Activated T-helper 1 cell treated with anti-CD3 and anti-CD28 coated beads, Interleukin-12 subunit alpha, Interleukin-12 subunit beta, Interleukin-2, Interleukin-4 antibody, amounts not matched to agents 30 ng/mL and 10 ng/mL and 1 ng/mL, durations not matched to agents 14 hours and 24 hours and 36 hours (primary cell): ENCODE measurements at places on chromosomes 2 and 18. TPM values are rescaled to one million over a fixed set of nuclear protein-coding genes. Genes with fewer than 3 reads are reported as not detected.

ARHGAP25 gene
- 71.6 and 74.2 TPM in 2 replicates for total RNA-seq

CCL20 gene
- total RNA-seq = 1.2 and 3.2 TPM in 2 replicates

DNA sequence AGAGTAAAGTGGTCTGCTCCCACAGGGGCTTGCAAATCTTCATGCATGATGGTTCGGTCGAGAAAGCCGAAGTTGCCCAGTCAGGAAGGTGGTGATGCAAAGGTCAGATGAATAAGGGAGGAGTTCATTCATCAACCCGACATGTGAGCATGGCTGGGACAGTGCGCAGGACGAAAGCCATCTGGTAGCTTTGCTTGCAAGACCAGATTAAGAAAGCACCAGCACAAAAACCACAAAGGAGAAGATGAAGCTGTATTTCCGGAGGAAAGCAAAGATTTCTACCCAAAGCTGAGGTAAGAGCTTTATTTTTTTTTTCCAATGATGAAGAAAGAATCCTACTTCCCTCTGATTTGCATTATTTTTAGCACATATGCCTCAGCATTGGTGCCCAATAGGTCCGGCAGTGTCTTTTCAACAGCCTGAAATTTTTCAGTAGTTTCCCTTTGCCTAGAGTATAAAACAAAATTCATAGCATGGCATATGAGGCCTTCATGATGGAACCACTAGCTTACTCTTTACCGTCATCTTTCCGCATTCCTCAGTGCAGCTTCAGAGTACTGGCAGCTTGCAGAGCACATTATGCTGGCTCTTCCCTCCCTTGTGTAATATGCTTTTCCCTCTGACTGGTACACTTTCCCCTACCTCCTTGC is 112.0 kb upstream of the THOC1 start:
- H3K36me3 ChIP-seq = no peaks in the 10 kb centered on the region
- H3K4me1 ChIP-seq = no peaks in the 10 kb centered on the region
- peaks cover 7% of the 10 kb centered on the region for H3K27me3 ChIP-seq
- DNase-seq = no peak

CD28 gene
- 132 and 133 TPM in 2 replicates for total RNA-seq

DNA sequence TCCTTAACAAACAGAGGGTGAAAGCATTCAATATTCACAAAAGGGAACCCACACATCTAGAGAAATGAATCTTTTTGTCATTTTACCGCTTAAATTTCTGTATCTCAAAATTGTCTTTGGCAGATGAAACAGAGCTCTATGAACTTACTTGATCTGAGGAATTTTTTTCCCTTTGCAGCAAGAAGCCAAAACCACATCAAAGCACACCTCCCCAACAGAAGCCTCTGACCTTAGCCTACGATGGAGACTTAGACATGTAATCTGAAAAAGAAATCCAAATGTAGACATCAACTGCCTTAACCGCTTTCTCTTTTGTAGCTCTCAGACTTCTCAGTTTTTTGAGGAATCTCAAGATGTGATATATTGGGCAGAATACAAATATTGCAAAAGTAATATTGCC is 287.9 kb upstream of the HNMT start:
- no peak overlapping the region for H3K27ac ChIP-seq
- DNase-seq = no peak
- H3K4me1 ChIP-seq = no peaks in the 10 kb centered on the region
- H3K4me3 ChIP-seq = no peak overlapping the region

GRCh38 chr2:48531141-48531648 is 1.2 kb downstream of the STON1 start:
- H3K27ac ChIP-seq = no peak overlapping the region
- DNase-seq = no peak
- peak overlapping the region; percentile 85 for H3K4me3 ChIP-seq
- H3K4me1 ChIP-seq = peaks cover 11% of the 10 kb centered on the region

EVX2 gene
- total RNA-seq = not detected in 2 replicates

- no peaks in the 10 kb centered on the region for H3K36me3 ChIP-seq
- DNase-seq = no peak
- peaks cover 5% of the 10 kb centered on the region for H3K27me3 ChIP-seq
- peaks cover 11% of the 10 kb centered on the region for H3K4me1 ChIP-seq
These were observed 20.9 kb downstream of the THNSL2 start for GRCh38 chr2:88190808-88191721.

DNA sequence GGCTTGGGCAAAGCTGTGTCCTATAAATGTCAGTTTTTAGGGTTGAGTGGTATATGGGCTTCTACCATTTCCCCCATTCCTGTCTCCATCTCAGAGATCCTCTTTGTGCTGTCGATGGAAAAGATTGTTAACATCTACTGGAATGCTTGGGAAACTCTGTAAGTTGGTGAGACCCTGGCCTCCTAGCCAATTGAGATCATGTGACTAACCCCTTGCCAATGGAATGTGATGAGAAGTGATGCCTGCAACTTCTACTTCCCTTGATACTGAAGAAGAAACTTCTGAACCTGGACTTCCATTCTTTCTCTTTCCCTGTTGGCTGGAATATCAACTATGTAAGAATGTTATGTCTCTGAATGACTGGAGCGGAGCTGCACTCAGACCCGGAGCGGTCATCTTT is 14.5 kb downstream of the SLC39A10 start:
- DNase-seq = no peak
- no peaks in the 10 kb centered on the region for H3K27me3 ChIP-seq
- no peak overlapping the region for H3K27ac ChIP-seq
- peaks cover 8% of the 10 kb centered on the region for H3K36me3 ChIP-seq
- no peak overlapping the region for H3K4me3 ChIP-seq

SERPINB2 gene
- total RNA-seq = not detected in 2 replicates

IL18RAP gene
- 37.1 and 38.4 TPM in 2 replicates for total RNA-seq

- no peak overlapping the region for H3K27ac ChIP-seq
- no peak for DNase-seq
- peaks cover 26% of the 10 kb centered on the region for H3K27me3 ChIP-seq
- peaks cover 11% of the 10 kb centered on the region for H3K4me1 ChIP-seq
These were observed 6.9 kb upstream of the ADRA2B start for GRCh38 chr2:96123290-96123689.

EMX1 gene
- total RNA-seq = not detected in 2 replicates

- H3K4me1 ChIP-seq = no peaks in the 10 kb centered on the region
- no peaks in the 10 kb centered on the region for H3K27me3 ChIP-seq
- H3K4me3 ChIP-seq = no peak overlapping the region
- no peak for DNase-seq
- H3K36me3 ChIP-seq = no peaks in the 10 kb centered on the region
These were observed 118.7 kb downstream of the CYP26B1 start for GRCh38 chr2:72028996-72029395.

DNA sequence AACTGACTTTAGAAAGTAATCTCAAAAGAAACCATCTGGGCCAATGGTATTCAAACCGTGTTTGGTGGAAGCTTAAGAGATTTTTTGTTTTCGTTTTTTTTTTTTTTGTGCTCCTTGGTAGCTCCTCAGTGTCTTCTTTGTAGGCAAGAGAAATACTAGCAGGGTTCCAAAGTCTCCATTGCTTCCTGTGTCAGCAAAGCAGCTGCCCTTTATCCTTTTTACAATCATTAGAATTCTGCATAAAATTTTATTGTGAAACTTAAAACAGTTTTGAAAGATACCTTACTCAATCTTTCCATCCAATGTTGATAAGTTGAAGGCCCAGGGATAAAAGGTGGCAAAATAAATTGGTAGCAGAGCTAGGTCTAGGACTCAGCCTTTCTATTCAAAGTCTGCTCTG is 479 bp downstream of the IL1F10 start:
- H3K27ac ChIP-seq = no peak overlapping the region
- no peaks in the 10 kb centered on the region for H3K4me1 ChIP-seq
- peaks cover 1% of the 10 kb centered on the region for H3K36me3 ChIP-seq
- H3K27me3 ChIP-seq = peaks cover 8% of the 10 kb centered on the region

DAW1 gene
- total RNA-seq = not detected in 2 replicates

GRHL1 gene
- total RNA-seq = 1.4 and 1.5 TPM in 2 replicates

DNA sequence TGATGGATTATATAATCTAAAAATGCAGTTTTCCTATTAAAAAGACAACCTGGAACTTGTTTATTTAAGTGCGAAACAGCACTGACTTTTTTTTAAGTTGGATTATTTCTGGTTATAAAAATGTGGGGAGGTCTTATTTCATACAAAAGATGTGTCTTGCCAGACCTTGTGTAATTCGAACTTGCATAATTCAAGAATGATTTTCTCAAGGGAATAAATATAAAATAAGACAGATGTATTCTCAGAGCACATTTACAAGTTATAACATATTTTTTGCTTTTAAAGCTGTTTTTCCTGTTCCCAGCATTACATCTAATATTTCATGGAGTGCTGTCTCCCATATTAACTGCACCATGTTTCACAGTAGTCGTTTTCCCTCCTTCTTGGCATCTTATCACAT is 263.1 kb downstream of the CDH20 start:
- H3K27me3 ChIP-seq = peaks cover 7% of the 10 kb centered on the region
- H3K36me3 ChIP-seq = no peaks in the 10 kb centered on the region
- no peaks in the 10 kb centered on the region for H3K4me1 ChIP-seq
- H3K4me3 ChIP-seq = no peak overlapping the region

LRATD1 gene
- not detected in 2 replicates for total RNA-seq

SPP2 gene
- total RNA-seq = not detected in 2 replicates

DNA sequence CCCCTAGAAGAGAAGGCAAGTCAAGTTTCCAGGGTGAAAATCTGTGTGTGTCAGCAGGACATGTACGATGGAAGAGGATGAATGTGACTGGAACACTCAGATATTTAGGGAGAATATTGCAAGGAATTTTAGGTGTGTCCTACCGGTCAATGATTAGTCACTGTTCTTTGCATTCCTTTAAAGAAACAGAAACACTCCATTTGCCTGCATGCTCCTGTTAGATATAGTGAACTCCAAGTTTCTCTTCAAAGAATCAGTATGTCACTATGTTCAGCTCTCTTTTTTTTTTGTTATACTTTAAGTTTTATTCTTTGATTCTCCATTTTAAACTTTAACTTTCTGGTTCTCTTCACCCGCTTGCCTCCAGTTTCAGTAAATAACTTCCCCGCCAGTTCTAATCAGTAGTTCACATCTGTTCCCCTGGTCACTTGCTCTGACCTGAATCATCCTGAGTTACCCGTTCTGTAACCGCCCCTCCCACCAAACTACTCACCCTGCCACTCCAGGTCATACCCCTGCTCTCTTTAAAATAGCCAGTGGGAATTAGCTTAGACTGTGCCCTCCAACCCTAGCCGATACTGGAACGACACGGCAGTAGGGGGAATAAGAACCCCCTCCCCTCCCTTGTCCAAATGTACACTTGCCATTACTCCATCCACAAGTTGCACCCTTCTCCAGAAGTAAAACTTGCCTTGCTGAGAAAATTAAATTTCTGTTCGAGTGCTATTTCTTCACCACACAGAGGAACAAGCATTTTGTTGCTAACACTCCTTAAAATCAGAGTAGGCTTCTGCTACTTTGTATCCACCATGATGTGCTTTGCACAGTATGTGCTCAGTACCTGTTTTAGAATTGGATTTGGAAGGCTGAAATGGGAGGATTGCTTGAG is 268.4 kb downstream of the METTL4 start:
- no peaks in the 10 kb centered on the region for H3K36me3 ChIP-seq
- H3K4me1 ChIP-seq = no peaks in the 10 kb centered on the region
- H3K4me3 ChIP-seq = no peak overlapping the region
- no peak for DNase-seq
- peaks cover 3% of the 10 kb centered on the region for H3K27me3 ChIP-seq
- no peak overlapping the region for H3K27ac ChIP-seq

GGCX gene
- 26.2 and 28.3 TPM in 2 replicates for total RNA-seq

DNA sequence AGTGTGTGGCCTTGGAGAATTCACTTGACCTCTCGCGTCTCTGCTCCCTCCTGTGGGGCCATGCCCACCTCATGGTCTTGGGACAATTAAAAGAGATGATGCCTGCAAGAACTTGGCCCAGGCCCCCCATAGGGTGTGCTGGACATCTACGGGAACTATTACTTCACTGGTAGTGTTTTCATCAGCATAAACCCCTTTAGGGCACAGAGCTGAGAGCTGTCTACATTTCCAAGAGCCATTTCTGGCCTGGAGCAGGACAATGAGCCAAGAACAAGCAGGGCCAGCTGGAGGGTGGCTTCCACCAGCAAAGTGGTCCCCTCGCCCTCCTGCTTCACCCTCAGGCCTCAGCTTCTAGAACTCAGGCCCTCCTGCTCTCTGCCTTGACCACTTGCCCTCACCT is 232.3 kb downstream of the ZBTB7C start:
- H3K27ac ChIP-seq = no peak overlapping the region
- no peak for DNase-seq
- H3K36me3 ChIP-seq = no peaks in the 10 kb centered on the region
- peaks cover 2% of the 10 kb centered on the region for H3K4me1 ChIP-seq
- H3K4me3 ChIP-seq = no peak overlapping the region

DNA sequence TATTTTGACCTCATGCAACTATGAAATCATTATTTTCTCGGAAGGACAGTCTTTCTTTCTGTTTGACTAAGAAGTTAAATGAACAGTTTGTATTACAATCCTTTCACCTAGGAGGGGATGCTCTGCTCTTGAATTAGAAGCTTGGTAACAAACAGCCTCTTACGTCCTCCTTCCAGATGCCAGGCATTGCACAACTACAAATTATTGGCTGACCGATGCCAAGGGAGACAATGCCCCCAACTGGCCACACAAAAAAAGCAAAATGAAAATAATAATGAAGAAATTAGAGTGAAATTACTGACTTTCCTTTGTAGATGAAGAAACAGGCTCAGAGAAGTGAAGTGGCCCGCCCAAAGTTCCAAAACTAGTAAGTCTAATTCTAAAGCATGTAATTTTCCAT is 177.9 kb downstream of the CYRIA start:
- no peaks in the 10 kb centered on the region for H3K36me3 ChIP-seq
- H3K4me3 ChIP-seq = no peak overlapping the region
- no peak for DNase-seq

SLC16A14 gene
- total RNA-seq = 3.1 and 3.3 TPM in 2 replicates

ACTG2 gene
- total RNA-seq = 0.22 and 0.26 TPM in 2 replicates

DNA sequence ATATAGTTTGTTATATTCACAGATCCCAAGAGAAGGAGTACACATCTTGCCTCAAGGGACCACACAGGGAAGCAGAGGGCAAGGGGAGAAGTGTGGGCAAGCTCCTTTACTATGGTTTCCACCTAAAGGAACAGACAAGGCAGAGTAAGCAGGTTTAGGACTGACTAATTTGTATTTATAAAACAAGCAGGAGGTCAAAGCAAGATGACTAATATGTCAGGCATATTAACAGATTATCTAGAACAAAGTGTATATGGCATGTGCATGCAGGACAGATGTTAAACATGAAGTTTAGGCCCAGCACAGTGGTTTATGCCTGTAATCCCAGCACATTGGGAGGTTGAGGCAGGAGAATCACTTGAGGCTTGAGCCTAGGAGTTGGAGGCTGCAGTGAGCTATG is 3.7 kb upstream of the LRP2 start:
- H3K36me3 ChIP-seq = peaks cover 4% of the 10 kb centered on the region
- DNase-seq = no peak
- no peak overlapping the region for H3K27ac ChIP-seq
- no peak overlapping the region for H3K4me3 ChIP-seq

GRCh38 chr2:146916914-146917313 is 927.9 kb upstream of the ACVR2A start:
- H3K4me3 ChIP-seq = no peak overlapping the region
- H3K27me3 ChIP-seq = no peaks in the 10 kb centered on the region
- H3K36me3 ChIP-seq = no peaks in the 10 kb centered on the region
- H3K4me1 ChIP-seq = no peaks in the 10 kb centered on the region

DNA sequence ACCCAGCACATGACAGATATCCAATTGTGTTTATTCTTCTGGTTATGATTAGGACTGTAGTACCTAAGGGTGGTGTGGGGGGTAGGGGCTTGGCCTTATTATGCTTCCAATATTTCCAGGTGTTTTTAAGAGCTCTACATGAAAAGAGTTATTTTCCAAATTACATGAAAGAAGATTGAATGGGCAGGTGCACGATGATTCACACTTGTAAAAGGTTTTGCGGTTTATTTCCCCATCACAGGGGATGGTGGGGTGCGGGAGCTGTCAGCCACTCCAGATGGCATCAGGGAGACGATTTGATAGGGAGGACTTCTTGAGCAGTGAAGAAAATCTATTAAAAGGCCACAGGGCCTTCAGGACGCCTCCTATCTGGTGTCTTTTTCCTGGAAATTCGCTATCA is 15.1 kb upstream of the CCBE1 start:
- no peaks in the 10 kb centered on the region for H3K36me3 ChIP-seq
- no peak overlapping the region for H3K4me3 ChIP-seq
- peaks cover 6% of the 10 kb centered on the region for H3K27me3 ChIP-seq

ATOH8 gene
- total RNA-seq = 0.29 and 0.47 TPM in 2 replicates
